ENCODE measurements at places on chromosomes 4 and X.
A peak's percentile ranks its signal among the peaks of the same experiment; 100 is the strongest.

- DNase-seq = no peak
These were observed 583 bp downstream of the GABRE start for GRCh38 chrX:151973851-151974335.

DNA sequence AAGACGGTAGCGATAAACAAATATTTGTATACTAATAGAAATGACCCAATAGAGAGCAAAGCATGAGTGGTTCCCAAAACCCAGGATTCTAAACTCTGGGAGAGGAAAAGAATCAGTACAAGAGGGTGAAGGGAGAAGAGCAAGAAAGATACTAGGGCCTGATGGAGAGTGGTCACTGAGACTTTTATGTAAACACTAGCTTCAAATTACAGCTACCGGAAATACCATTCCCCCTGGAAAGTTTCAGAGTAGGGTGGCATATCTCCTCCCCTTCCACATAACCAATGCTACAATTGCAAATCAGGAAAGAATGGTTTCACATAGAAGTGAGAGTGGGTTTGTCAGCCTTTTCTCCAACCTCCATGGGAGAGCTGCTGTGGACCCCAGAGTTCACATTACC is 77.1 kb downstream of the EIF4E start:
- DNase-seq = no peak

- DNase-seq = no peak
These were observed 495.2 kb upstream of the IGFBP7 start for GRCh38 chr4:57605376-57605775.

- no peak for DNase-seq
These were observed 14.7 kb downstream of the UNC5C start for GRCh38 chr4:95534032-95534431.

- DNase-seq = no peak
These were observed 101.2 kb upstream of the SLC4A4 start for GRCh38 chr4:71237641-71238040.

DNA sequence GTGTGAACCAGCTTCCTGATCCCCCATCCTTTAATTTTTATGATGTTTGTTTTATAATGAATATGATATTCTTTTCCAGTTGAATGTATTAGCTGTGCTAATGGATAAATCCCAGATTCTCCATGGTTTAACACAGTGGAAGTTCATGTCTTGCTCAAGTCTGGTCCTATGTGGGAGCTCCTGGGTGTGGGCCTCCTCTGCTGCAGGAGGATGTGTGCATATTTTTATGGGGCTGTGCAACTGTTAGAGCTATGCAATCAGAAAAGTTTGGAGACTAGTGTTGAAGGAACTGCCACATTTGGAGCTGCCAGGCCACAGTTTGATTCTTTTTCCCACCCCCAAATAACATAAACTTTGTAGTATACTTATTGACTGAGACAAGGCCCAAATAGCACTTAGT is 24.8 kb downstream of the MGST2 start:
- DNase-seq = no peak

- DNase-seq = no peak
These were observed 3.9 kb upstream of the HAUS7 start for GRCh38 chrX:153474266-153474665.

GRCh38 chr4:144782345-144782744 is 136.4 kb downstream of the HHIP start:
- DNase-seq = no peak

GRCh38 chr4:139912445-139912844 is 241.5 kb downstream of the MAML3 start:
- DNase-seq = no peak

DNA sequence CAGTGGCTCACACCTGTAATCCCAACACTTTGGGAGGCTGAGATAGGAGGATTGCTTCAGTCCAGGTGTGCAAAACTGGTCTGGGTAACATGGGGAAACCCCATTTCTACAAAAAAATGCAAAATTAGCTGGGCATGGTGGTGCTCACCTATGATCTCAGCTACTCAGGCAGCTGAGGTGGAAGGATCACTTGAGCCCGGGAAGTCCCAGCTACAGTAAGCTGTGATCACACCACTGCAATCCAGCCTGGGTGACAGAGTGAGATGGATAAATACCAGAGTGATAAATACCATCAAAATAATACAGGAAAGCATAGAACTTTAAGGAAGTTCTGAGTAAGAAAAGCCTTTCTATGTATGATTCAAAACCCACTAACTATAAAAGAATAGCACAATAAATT is 52.8 kb downstream of the LRBA start:
- DNase-seq = no peak

DNA sequence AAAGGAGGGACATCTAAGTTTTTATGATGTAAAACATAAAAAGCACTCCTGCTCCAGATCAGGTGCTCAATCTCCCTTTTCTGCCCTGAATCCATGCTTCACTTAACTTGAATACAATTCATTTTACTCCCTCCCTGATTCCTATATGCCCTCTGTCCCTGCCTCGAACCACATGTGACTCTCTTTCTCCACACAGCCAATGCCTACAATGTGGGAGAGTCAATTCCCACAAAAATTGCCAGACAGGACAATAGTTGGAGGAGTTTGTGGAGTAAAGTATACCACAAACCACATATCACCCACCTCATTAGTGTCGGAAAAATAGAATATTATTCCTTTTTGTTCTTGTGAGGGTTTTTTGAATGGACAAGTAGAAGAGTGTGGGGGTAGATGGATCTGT is 9.7 kb downstream of the AMMECR1 start:
- DNase-seq = no peak

- DNase-seq = no peak
These were observed 47.2 kb downstream of the FGFBP1 start for GRCh38 chr4:15891312-15891711.

GRCh38 chr4:76626686-76627465 is 191.8 kb downstream of the SHROOM3 start:
- no peak for DNase-seq

GRCh38 chr4:57424232-57424897 is 314.2 kb upstream of the IGFBP7 start:
- no peak for DNase-seq

DNA sequence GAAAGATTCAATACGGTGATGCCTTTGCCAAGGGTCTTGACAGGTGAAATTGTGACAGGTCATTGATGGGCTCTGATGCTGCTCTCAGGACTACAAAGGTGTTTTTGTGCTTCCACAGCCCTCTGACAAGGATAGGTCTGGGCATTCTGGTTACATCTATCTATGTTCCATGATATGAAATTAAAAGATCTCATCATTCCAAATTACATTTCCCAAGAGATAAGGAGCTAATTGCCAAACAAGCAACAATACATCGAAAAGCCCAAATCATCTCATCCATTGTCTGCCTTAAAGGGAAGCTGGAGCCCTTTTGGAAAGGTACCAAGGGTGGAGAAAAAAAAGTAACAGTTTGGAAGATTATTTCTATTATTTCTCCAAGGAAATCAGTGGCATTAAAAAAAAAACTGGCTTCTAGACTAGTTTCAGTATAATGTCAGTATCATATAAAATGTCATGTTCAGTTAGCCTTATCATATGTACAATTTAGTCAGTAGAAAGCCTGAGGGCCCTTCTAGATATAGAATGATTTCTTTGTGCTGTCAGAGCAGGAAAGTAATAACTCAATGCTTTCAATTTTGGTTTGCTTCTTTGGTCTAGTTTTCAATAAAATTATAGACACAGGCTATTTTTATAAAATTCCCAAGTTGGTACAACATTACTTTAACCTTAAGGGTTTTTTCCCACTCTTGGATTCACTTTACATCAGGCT is 224.5 kb upstream of the GPRIN3 start:
- no peak for DNase-seq

GRCh38 chr4:141099326-141099725 is 33.9 kb downstream of the RNF150 start:
- no peak for DNase-seq

- DNase-seq = no peak
These were observed 8.7 kb downstream of the FTHL17 start for GRCh38 chrX:31063114-31063513.

DNA sequence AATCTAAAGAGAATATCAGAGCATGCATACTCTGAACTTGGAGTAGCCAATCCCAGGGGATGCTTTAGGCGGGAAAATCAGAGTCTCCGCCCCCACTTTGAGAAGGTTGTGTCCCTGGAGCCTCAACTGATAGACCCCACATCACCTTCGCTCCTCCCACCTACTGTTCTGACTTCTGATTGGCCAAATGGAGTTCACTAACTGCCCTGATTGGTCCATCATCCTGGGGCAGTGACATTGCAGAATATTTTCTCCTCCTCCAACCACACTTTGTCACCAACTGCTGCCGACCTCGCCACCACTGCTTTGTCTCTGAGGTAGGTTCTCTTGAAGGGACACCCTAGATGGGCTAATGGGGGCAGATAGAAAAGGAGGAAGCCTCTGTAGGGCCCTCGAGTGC is 22.7 kb upstream of the SPACA5B start:
- no peak for DNase-seq

DNA sequence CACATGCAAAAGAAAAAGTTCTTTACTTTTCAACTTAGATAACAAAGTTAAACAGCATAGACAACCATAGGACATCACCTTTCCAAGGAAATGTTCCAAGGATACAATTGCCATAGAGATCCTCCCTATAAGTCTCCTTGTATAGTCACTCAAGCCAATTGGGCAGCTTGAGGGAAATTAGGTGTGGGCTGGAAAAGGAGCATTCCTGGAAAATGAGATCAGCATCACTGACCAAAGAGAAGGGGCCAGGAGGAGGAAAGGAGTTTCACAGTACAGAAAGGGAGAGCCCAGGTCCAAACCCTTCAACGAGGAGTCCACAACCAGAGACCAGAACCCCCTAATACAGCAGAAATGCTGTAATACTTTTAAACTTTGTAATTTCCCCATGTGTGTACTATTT is 91.5 kb upstream of the PPARGC1A start:
- no peak for DNase-seq

DNA sequence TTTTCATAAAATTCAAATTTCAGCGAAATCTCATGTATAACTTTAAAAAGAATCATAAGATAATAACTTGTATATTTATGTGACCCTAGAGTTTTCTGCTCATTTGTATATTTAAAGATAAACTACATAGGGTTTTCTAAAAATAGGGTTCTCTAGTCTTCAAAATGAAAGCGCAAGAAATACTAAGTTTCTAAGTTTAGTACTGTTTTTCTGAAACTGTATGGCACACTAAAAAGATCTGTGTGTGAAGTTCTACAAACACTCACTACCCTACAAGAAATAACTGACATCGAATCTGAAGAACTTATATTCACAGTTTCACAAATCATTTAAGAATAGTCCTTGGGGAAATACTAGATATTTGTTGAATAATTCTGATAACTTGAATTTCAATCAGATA is 38.7 kb upstream of the NDST4 start:
- no peak for DNase-seq

DNA sequence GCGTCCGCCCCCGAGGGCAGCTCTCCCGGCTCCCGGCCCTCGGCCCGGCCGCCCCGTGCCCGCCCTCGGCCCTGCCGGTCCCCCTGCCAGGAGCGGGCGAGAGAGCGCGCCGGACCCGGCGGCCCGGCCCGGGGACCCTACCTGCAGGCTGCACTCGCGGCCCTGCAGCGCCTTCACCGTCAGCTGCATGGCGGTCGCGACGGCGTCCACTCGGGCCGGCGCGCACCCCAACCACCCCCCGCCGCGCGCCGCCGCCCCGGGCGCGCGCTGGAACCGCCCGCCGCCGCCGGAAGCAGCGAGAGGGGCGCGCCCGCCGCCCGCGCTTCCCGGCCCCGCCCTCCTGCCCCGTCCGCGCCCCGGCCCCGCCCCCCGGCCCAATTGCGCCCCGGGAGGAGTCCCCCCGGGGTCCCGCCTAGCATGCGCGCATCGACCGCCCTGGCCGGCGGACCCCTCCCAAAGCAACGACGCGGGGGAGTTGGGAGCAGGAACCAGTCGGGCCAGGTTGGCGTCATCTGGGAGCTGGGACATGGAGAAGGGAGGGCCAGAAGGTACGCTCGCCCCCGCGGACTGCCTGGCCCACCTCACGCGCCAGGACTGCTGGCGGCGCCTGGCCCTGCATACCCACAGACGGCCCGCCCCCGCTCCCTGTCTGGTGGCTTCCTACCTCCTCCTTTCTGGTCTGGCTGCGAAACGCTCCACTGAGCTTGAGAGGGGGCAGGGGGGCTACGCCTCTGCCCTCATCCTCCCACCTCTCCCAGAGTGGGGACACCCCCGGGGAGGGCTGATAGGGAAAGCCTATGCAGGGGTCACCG is at the start of gene UBL4A:
Gene UBL4A (minus strand): TSS at position 220 of the 812 bp plus-strand sequence. CDS start 31 bp downstream, at position 189.
- peak; percentile 45 for DNase-seq

- DNase-seq = no peak
These were observed 64.8 kb upstream of the GK2 start for GRCh38 chr4:79472693-79473438.

GRCh38 chr4:6221851-6222760 is 21.8 kb upstream of the JAKMIP1 start:
- no peak for DNase-seq

- DNase-seq = no peak
These were observed 333.3 kb downstream of the BCOR start for GRCh38 chrX:39764441-39764914.

DNA sequence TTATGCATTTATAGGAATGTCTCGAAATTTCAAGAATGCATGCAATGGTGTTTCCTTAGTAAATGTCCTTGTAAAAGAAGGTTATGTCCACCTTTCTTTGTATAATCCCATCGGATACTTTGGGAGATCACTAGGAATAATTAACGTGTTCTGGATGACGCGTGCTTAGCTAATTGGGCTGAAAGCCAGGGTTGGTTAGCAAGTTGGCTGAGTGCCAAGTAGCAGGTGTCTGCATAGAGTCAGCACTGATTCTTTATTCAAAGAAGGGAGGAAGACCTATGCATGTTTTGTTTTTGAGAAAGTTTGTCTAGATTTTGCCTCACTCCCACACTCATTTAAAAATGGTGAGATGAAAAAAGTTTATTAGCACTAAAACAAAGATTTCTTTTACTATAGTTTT is 144.6 kb downstream of the SOX3 start:
- DNase-seq = no peak

- DNase-seq = no peak
These were observed at the start of gene TRIML1 for GRCh38 chr4:188139141-188139540. TRIML1 (plus strand) TSS chr4:188139441; CDS start chr4:188139559, 118 bp downstream.

- DNase-seq = no peak
These were observed 141.9 kb upstream of the FAM241A start for GRCh38 chr4:112003231-112003907.

DNA sequence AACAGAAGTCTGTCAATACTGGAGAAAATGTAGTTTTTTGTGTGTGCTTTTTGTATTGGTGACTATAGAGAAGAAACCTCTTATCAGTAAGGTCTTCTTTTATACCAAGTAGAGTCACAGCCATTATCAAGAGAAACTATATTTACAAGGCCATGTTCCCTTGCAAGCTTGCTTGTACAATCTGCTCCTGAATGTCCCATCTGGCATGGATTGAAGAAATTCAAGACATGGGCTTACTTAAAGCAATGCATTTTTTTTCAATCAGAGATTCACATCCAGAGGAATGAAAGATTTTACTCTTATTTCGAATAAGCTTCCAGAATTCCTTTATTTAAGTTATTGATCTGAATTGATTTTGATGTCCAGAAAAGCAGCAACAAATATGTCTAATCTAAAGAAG is 537.3 kb upstream of the RPS6KA3 start:
- DNase-seq = no peak

DNA sequence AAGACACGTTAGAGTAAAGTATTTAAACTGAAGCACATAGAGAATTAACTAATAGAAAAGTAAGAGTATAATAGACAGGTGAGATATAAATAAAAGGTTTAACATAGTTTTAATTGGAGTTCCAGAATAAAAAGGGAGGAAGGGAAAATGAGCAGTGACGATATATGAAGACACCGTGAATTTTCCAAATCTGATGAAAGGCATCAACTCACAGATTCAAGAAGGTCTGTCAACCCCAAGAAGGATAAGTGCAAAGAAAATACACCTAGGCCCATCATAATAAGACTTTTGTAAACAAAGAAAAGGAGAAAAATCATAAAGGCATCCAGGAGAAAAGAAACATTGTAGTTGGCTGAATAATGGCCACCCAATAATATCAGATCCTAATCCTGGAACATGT is 43.9 kb upstream of the RAP2C start:
- no peak for DNase-seq

Measured in activated CD8-positive, alpha-beta memory T cell treated with anti-CD3 and anti-CD28 coated beads for 48 hours (primary cell).